ENCODE measurements at places on chromosomes 5 and 9.

DNA sequence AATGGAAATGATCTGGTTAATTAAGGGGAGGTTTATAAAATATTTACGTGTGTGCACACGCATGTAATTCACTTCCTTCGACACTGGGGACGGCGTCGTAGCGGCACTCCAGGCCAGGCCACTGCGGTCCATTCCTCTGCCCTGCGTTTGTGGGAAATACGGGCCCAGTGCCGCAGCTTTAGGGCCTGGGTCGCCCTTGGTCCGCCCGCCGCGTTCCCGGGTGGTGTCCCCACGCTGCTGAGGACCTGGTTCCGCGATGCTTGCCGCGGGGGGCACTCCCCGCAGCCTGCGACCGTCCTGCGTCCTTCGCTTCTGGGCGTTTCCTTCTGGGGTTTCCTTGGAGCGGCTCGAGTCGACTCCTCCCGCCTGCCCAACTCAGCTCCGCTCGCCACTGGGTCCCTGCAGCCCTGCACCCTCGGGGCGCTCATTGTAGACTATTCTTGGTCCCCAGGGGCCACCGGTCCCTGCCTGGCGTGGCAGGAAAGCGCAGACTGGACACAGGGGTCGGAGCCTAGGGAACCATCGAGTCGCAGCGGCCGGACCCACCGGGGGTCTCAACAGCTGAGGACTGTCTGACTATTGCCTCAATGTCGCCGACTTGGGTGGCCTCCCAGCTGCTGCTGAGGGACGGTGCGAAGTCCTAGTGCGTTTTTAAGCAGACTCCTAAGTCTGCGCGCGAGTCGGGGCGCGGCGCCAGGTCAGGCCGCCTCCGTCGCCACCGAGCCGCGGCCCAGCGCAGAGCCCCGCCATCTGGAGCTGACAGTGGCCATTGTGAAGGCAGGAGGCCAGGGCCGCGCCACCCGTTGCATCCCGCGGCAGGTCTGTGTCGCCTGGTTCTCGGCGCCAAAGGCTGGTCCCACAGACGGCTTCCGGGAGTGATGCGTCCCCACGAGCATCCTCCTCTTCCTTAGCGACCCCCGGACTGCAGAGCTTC lies 4.4 kb upstream of the IRX1 start:
- no peak for DNase-seq

- DNase-seq, result no peak
Observed at GRCh38 chr9:36092509-36093215, 43.9 kb upstream of the GLIPR2 start.

GRCh38 chr9:101629636-101630035 lies 34.9 kb upstream of the PPP3R2 start:
- no peak for DNase-seq

- no peak for DNase-seq
Observed at GRCh38 chr9:33439731-33440130, 7.7 kb downstream of the AQP3 start.

DNA sequence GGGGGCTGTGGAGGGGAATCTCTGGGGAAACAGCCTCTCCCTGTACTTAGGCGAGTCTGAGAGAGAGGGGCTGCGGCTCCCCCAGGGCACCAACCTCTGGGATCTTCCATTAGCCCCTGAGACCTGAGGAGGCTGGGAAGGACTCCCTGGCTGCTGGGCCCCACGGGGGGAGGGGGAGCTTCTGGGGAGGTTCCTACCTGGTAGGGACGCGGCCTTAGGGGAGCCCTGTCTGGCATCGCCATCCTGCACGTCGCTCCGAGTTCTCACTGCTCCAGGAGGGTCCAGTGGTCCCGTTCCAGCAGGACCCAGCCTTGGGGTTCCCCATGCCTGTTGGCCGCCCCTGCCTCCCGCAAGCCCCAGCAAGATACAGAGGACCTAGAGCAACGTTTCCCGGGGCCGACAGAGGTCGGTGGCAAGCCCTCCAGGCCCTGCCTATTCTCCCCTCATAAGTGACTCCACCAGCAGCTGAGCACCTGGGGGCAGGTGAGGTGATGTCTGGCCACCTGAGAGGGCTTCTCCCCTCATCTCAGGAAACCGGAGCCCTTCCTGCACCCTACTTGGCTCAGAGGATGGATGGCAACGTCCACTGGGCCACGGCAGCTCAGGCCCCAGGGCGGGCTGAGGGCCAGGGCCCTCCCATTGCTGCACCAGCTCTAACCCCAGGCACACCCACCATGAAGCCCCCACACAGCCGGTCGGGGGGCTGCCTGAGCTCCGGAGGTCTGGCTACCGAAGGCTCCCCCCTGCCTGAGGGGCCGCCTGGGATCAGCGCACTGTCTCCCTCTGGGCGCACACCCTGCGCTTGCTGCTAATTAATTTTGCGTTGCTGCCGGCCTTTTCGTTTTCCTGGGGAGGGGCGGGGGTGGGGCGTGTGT lies 22.5 kb downstream of the TPPP start:
- no peak for DNase-seq
